Amniotic epithelial cell (primary cell): ENCODE measurements at places on chromosomes 2 and 18.

DNA sequence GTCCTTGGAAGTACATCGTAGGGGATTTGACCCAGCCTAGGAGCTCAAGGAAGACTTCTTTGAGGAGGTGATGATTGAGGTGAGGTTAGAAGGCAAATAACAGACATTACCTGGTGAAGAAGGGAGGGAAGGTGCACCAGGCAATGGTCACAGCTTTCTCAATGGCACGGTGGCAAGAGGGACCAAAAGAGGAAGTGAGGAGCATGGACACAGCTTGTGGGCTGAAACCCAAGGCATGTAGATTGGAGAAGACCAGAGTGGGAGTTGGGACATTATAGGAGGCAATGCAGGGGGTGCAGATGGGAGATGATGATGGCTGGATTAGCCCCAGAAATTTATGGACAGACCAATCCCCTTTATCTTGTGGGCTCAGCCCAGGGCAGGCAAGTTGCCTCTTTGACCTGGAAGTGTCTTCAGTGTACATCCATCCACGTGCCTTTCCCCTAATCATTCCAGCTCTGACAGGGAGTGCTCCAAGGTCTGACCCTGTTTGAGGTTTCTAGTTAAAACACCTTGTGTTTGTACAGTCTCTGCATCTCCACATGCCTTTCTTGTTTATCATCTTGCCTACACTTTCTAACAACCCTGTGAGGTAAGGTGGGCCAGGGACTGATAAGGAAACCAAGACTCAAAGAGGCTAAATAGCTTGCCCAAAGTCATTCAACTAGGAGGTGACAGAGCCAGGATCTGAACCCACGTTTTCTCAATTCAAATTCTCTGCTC lies 59.1 kb downstream of the NRP2 start:
- DNase-seq, result no peak

DNA sequence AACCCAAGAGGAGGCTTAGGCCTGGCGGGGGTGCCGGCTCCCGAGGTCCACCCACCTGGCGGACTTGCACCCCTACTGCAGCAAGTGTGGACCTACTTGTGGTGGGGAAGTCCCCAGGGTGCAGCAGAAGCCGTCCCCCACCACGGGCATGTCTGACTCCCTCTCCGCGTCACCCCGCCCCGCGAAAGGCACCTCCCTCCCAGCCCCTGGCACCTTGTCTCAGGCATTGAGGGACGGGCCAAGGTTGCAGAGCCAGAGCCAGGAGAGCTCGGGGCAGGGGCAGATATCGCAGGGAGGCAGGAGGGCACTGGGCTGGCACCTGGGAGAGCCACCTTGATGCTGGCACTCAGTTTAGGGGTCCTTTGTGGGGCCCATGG lies 19.0 kb downstream of the CROCC2 start:
- DNase-seq, result no peak

DNA sequence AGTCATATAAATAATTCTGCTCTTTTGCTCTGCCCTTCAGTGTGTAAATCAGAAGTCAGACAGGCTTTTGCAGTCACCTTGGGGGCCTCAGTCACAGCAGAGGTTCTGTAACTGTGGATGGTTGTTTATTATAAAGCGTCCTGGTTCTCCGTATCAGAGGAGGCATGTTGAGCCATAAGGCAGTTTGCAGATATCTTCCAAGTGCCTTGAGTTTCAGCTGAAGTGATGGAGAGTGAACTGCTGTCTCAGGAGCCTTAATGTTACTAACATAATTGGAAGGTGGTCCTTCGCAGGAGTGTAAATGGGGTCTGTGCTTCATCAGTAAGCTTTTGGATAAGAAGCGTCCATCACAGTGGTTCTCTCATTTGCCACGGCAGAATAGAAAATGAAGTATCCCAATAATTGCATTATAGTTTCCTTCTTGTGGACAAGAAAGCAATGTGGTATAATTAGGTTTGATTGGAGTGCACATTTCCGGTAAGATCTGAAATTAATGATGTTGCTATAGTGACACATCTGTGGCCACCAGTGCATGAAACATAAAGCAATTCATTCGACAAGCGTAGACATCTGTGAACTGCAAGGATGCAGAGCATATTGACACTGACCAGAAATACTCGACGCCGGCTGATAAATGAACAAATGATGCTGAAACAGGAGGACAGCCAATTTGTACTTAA lies 112.5 kb upstream of the NFATC1 start:
- no peak for DNase-seq

- DNase-seq, result peak; percentile 17
These were observed 80.5 kb upstream of the OTOF start for GRCh38 chr2:26558271-26559043.

- DNase-seq, result no peak
These were observed 139.5 kb upstream of the NDUFV2 start for GRCh38 chr18:8962855-8963635.

DNA sequence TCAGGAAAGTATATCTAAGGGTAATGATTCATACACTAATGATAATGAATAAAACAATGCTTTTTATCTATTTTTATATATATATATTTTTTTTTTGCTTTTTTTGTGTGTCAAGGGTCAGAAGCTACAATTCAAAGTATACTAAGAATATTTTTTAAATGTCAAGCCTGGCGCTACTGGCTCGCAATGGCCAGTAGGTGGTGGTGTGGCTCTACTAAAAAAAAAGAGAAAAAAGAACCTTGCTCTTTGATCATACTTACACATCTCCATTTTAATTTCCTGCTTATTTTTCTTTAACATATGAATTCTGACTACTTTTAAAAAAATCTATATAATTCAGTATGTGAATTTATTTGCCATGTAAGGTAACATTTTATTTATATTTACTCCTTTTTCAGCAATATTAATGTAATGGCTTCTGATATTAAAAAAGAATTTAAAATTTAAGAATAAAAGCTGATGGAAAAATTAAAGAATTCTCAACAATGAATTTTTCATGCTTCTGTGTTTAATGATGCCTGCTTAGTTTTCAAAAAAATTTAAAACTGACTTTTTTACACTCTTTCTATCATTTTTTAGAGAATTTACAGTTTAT lies 232.9 kb downstream of the GULP1 start:
- peak; percentile 68 for DNase-seq

- DNase-seq, result peak; percentile 71
These were observed 87.5 kb upstream of the CTAGE1 start for GRCh38 chr18:22505141-22505591.

GRCh38 chr2:234577191-234577590 lies 80.3 kb upstream of the ARL4C start:
- no peak for DNase-seq

- no peak for DNase-seq
These were observed 239.1 kb downstream of the SEPTIN10 start for GRCh38 chr2:109374548-109375130.

GRCh38 chr18:53417003-53417402 lies 807.5 kb downstream of the MBD2 start:
- DNase-seq, result no peak

- DNase-seq, result no peak
These were observed 1.5 kb upstream of the GDF7 start for GRCh38 chr2:20665243-20666004.

DNA sequence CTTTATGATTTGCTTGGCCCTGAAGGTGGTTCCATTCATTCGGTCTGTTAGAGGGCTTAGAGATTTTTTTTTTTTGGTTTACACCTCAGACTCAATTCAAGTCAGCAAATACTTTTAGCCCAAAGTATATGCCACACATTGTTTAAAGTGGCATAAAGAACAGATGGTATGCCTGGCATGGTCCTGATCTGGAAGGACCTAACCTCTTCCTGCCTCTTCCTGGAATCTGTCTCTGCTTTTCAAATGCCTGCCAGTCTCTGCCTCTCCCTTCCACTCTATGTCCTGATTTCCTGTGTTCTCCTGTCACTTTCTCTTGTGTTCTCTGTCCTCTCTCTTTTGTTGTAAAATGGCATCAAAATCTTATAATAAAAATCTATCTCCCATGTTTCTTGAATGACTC lies 158.0 kb downstream of the ANKRD30B start:
- DNase-seq, result no peak

DNA sequence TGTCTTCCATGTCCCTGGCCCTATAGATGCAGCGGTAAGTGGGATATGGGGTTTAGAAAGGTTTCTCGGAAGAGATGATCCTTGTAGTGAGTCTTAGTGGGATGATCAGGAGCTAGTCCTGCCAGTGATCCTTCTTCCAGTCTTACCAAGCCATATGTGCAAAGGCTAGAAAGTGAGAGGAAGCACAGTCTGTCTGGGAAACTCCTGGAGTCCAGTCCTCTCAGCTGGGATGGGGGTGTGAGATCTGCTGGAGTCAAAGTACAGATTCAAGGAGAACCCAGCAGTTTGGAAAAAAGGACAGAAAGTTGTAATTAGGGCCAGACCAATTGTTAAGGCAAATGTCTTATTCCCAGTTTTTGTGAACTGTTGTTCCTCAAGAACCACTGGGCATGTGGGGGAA lies 83.3 kb downstream of the LIMS1 start:
- DNase-seq, result no peak

GRCh38 chr2:190137561-190137960 lies 75.0 kb upstream of the MSTN start:
- peak; percentile 23 for DNase-seq

- DNase-seq, result no peak
These were observed 20.0 kb downstream of the KCNF1 start for GRCh38 chr2:10931710-10932255.

DNA sequence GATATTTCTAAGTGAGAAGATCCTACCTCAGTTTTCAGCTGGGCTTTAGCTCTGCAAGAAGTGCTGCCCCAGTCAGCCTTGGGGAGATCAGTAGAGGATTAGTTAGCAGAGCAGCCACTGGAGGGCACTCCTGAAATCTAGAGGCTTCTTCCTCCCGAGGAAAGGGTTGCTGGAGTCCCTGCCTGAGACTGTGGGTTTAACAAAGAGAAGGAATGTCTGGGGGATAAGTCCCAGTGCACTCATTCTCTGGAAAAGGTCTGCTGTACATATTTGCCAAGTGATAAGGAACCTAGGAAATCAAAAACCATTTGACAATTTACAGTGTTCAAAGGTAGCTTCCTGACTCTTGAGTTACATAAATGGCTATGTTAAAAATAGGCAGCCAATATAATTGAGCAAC lies 207.2 kb downstream of the SLC8A1 start:
- peak; percentile 55 for DNase-seq

GRCh38 chr18:54750350-54750749 lies 77.9 kb upstream of the RAB27B start:
- no peak for DNase-seq

DNA sequence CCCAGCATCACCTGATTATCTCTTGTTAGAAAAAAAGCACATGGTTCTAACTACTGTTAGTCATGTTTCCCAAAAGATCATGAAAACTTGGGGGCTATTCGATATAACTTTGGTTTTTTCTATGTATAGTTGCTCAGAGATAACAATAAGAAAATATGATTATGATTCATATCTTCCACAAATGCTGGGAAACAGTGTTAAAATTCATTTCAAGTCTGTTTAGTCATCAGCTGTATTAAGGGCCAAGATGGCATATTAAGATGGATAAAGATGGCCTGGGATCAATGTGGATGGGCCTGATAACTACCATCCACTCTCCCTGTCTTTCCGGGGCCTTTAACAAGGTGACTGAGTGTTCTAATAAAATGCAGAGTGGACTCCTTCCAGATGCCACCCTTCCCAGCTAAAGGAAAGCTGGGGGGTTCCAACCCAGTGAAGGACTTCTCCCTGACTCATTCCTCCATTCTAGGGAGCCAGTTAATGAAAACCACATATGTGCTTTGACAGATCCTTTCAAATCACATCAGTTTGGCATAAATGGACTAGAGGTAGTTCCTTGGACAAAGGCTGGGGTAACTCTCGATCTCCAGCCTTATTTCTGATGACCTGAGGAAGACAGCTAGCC lies 221.6 kb downstream of the VAPA start:
- DNase-seq, result peak; percentile 44

DNA sequence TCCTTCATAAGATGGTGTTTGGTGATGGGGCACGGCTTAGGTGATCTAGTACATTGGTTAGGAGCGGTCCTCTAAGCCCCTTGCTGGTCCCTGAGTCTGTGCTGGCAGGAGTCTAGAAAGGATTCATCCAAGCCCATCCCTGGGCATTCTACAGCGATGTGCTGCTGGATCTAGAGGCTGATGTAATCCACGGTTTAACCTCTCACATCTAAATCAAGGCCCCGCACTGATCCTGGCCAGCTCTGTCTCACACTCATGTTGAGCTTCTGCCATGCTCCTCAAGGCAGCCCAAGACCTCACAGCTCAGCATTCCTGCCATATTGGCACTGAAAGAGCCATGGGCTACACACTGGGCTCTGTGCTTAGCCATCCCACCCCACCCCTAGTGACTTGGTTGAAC lies 664.8 kb downstream of the STK39 start:
- peak; percentile 10 for DNase-seq

DNA sequence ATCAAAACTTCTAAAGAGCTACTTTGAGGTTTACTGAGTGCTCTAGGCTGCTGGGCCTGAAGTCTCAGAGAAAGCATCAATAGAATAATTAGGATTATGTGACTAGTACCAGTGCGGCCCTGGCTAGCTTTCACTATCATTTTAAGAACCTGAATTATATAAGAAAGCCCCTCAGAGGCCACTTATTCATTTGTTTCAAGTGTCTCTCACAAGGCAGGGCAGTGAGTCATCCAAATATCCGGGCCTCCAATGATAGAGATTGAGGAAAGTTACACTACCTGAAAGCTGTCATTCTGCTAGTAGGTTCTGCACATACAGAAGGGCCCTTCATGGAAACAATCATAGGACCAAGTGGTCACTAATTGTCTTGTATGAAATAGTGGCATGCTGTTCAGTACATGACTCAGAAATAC lies 193.1 kb downstream of the L3MBTL4 start:
- no peak for DNase-seq

- DNase-seq, result no peak
These were observed 63.0 kb upstream of the CCBE1 start for GRCh38 chr18:59760212-59760611.

DNA sequence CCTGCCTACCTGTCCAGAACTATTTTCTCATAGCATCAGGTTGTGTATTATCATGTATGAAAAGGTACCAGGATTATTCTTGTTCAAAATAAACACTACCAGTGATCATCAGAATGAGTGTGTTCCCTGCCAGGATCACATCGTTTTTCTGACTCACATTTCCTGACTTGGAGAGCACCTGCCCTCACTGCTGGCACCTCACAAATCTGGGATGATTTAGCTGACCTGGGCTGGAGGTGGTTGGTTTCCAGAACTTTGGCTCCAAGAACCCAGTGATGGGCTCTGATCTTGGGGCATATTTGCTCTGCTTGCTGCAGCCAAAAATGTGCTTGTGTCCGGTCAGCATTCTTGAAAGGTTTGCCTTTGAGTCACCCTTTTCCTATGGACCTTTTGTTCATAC lies 836.3 kb upstream of the ACVR2A start:
- DNase-seq, result no peak

DNA sequence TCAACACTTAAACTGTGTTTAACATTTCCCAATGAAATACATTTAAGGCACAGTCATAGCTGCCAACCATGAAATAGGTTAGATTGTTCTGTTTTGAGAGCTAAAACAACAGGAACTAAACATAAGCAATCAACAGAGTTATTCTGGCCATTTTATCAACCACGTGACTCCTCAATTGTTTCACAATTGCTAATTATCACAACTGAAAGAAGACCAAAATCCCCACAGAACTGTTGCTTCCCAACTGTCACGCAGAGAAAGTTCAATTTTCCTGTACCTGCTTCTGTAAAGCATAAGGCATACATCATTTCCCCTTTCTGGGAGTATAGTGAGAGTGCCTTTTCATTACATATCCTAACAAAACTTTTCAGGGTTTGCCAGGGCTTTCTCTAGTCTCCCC lies 248.6 kb downstream of the EPHA4 start:
- no peak for DNase-seq
